Ovary (tissue), 10 donors: ENCODE measurements at places on chromosomes 3 and 15. TPM values are rescaled to one million over a fixed set of nuclear protein-coding genes. Genes with fewer than 3 reads are reported as not detected.

Gene DUOX1
- 0.87 TPM for polyA plus RNA-seq

Gene SEMA3G
- polyA plus RNA-seq, result 8.2 TPM

GRCh38 chr3:155352900-155353490, 59.5 kb upstream of the STRIT1 start:
- no peaks in the 10 kb centered on the region for H3K4me1 ChIP-seq
- no peaks in the 10 kb centered on the region for H3K36me3 ChIP-seq
- no peak overlapping the region for H3K4me3 ChIP-seq
- H3K27me3 ChIP-seq, result no peaks in the 10 kb centered on the region

GRCh38 chr15:41337047-41337446, 4.4 kb downstream of the NUSAP1 start:
- no peaks in the 10 kb centered on the region for H3K36me3 ChIP-seq
- H3K4me1 ChIP-seq, result peaks cover 3% of the 10 kb centered on the region
- H3K4me3 ChIP-seq, result no peak overlapping the region
- no peaks in the 10 kb centered on the region for H3K27me3 ChIP-seq

Gene SPPL2A
- polyA plus RNA-seq, result 15.4 TPM

DNA sequence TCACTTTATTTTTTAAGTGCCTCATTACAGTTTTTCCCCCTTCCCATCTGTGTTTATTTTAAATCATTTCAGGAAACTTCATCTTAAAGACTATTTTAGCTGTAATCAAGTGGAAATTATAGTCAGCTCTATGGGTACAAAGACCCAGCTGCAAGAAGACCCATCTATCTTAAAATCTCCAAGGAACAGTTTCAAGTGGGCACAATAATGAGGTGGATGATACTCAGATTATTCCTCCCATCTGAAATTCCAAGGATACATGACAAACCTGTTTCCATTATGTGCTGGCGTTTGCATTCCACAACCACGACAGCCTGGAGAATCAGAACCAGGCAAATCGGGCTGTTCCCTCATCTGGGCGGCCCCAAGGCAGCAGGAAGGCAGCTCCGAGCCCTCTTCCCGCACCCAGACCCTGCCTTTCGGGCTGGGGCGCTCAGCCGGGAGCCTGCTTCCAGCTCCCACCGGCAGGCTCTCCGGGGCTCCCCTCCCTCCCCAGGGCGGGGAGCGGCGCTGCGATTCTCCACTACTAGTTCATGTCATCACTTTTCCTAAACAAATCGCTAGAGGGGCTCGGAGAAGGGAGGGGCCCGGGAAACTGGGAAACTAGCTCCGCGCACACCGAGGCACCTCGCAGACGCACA, at the start of gene MGLL:
Gene MGLL, minus strand, starts transcription at position 475 of the 641 bp plus-strand sequence. Its CDS starts 197 bp downstream, at position 278.
- H3K27ac ChIP-seq, result no peak within 1 kb of the TSS
- no peaks in the 10 kb centered on the region for H3K36me3 ChIP-seq
- no peaks in the 10 kb centered on the region for H3K4me1 ChIP-seq
- no peaks in the 10 kb centered on the region for H3K27me3 ChIP-seq
- H3K4me3 ChIP-seq, result peak within 1 kb of the TSS; percentile 41

DNA sequence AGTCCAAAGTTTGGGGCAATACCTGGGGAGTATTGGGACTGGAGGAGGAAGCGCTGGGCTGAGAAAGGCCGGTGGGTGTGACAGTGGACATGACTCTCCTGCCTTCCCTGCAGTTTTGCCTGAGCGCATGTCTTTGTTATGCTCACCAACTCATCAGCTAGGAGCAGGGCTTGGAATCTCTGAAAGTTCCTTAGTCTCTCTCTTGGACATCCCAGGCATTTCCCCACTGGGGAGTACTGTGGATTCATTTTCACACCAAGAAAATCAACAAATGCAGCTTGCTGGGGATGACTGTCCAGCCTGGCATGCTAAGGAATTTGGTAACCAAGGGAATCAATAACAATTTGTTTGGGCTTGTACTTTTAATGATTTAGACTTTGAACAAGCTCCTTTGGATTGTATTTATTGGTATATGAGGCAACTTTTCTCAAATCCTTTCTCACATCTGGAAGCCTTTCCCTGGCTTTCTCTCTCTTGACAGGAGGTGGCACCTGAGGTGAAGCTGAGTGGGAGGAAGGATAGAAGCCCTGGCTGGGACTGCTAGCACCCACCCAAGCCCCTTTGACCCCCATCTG, 48.5 kb upstream of the CHST2 start:
- H3K27me3 ChIP-seq, result no peaks in the 10 kb centered on the region
- H3K4me3 ChIP-seq, result no peak overlapping the region
- DNase-seq, result no peak
- peaks cover 3% of the 10 kb centered on the region for H3K4me1 ChIP-seq

DNA sequence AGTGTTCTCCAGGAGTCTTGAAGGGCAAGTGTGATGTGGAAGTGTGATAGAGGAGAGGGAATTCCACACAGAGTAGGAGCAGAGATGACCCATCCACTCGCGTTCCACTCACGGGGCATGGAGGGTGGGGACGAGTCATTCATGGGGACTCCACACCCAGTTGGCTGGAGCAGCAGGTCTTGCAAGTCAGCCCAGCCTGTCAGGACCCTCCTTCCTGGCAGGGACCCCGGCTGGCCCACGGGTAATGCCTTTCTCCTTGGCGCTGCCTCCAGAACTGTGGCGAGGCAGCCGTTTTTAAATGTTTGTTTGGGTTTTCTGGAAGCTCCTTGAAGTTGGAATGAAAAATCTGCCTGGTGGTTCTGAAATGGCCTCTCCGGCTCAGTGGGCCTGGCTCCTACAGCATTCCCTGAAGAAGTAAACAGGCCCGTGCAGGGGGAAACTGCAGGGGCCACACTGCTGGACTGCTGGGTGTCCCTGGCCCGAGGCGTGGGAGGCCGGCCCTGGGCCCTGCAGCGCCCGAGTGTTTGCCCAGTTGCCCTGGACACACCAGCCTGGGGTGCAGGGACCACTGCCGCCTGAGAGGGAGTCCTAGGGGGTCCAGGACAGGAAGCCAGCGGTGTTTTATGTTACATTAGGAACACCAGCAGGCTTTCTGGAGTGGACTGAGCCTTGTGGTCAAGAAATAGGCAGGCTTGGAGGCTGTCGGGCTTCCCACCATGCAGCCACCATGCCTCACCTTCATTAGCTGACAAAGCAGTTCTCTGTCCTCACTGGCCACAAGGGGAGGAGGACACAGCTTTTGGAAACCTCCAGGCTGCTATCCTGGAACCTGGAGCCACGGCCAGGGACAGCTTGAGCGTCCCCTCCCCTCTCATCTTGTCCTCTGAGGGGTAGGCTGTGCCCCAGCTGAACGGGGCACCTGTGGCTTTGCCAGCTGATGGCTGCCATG, 61.3 kb downstream of the CEMIP start:
- no peak for DNase-seq
- no peak overlapping the region for H3K27ac ChIP-seq
- no peaks in the 10 kb centered on the region for H3K36me3 ChIP-seq
- no peak overlapping the region for H3K4me3 ChIP-seq
- peaks cover 25% of the 10 kb centered on the region for H3K4me1 ChIP-seq

GRCh38 chr15:58440158-58440910, 8.5 kb downstream of the LIPC start:
- no peaks in the 10 kb centered on the region for H3K36me3 ChIP-seq
- peaks cover 2% of the 10 kb centered on the region for H3K4me1 ChIP-seq
- H3K27ac ChIP-seq, result no peak overlapping the region
- H3K4me3 ChIP-seq, result no peak overlapping the region
- H3K27me3 ChIP-seq, result no peaks in the 10 kb centered on the region

GRCh38 chr3:150077107-150077506, 106.4 kb upstream of the PFN2 start:
- DNase-seq, result no peak
- no peak overlapping the region for H3K4me3 ChIP-seq
- no peaks in the 10 kb centered on the region for H3K36me3 ChIP-seq
- H3K4me1 ChIP-seq, result no peaks in the 10 kb centered on the region

DNA sequence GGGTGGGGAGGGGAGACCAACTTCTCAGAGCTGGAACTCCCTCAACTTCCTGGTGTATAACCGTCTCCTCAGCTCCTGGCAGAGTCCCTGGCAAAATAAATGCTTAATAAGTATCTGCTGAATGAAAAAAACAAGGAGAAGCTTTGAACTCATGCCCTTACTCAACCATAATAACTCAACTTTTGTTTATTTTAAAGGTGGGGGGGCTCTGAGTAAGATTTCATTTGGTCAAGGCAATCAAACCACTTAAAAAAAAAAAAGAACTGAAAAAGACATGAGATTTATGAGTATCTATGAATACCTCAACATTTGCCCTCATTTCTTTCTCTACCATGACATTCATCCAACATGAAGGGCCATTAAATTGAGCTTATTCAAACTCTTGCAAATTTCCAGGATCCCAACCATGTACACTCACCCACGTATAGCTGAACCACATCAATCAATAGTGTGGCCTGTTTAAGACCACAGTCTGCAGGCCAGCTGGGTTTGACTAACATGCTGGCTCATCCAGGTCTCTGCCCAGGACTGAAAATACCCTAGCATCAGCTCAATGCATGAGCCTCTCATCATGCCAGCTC, 157.9 kb downstream of the FOXP1 start:
- no peaks in the 10 kb centered on the region for H3K27me3 ChIP-seq
- no peaks in the 10 kb centered on the region for H3K36me3 ChIP-seq
- no peak overlapping the region for H3K27ac ChIP-seq
- H3K4me1 ChIP-seq, result peaks cover 7% of the 10 kb centered on the region
- no peak for DNase-seq

Gene CLDN11
- 125 TPM for polyA plus RNA-seq

Gene SEMA7A
- polyA plus RNA-seq, result 98.6 TPM

- H3K36me3 ChIP-seq, result no peaks in the 10 kb centered on the region
- H3K27me3 ChIP-seq, result no peaks in the 10 kb centered on the region
- peak; percentile 41 for DNase-seq
- H3K27ac ChIP-seq, result no peak overlapping the region
Measured at GRCh38 chr15:88454867-88455810, 12.0 kb downstream of the MRPL46 start.

Gene SLC51B
- polyA plus RNA-seq, result not detected

- DNase-seq, result no peak
- no peaks in the 10 kb centered on the region for H3K27me3 ChIP-seq
- no peaks in the 10 kb centered on the region for H3K36me3 ChIP-seq
- no peak overlapping the region for H3K4me3 ChIP-seq
- H3K4me1 ChIP-seq, result no peaks in the 10 kb centered on the region
Measured at GRCh38 chr3:22724420-22724819, 478.7 kb upstream of the UBE2E2 start.
